ENCODE measurements at places on chromosomes 3 and 15.

DNA sequence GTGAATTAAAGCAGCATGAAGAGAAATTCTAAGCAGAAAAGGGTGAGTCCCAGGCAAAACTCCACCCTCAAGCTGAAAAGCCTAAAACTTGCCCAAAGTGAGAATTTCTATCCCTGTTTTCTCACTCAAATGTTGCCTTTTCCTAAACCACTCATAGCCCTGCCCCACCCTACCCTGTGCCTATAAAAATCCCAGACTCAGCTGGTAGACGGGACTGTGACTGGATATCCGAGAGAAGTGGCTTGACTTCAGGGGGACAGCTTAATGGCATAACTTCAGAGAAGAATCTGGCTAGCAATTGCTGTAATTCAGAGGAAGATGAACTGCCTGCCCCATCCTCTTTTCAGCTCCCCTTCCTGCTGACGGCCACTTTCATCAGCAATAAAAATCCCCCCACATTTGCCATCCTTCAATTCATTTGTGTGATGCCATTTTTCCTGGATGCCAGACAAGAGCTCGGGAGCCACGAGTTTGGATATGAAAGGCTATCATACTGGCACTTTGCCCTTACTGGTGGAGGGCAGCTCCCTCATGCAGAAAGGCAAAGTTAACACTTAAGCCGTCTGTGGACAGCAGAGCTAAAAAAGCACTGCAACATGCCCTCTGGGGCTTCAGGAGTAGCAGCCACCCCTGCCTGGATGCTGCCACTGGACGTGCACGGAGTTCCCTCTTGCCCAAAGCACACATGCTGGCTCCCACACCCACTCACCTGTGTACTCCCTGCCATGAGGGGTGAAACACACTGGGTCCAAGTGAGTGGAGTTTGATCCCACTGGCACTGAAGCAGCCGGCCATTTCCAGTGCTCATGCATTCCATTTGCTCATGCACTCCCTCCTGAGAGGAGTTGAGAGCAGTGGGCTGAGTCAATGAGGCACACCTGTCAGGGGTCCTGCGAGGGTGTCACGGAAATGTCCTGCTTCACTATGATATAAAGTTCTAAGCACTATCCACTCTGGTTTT is 670.6 kb downstream of the PLOD2 start:
- no peak for DNase-seq

DNA sequence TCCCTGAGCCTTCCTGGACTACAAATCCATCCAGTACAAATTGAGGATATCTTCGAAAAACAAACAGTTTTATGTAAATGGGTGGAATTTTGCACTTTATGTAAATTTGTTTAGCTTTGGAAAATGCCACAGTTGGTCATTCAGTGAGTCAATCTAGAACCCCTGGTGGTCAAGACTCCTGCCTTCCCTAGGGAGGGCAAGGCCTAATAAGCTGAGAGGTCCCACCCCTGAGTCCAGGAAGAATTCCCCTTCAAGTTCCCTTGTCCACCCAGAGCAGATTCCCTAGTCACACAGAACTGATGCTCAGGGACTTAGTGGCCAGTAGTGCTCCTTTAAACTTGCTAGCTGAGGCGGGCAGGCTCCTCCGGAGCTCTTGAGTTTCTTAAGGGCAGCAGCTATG is 6.1 kb upstream of the RUBCN start:
- DNase-seq = no peak

- no peak for DNase-seq
Measured at GRCh38 chr15:36911322-36911944, 188.9 kb downstream of the MEIS2 start.

- DNase-seq = no peak
Measured at GRCh38 chr3:8824238-8824637, 54.8 kb upstream of the OXTR start.

- no peak for DNase-seq
Measured at GRCh38 chr3:139607257-139608107, 67.9 kb upstream of the RBP1 start.

DNA sequence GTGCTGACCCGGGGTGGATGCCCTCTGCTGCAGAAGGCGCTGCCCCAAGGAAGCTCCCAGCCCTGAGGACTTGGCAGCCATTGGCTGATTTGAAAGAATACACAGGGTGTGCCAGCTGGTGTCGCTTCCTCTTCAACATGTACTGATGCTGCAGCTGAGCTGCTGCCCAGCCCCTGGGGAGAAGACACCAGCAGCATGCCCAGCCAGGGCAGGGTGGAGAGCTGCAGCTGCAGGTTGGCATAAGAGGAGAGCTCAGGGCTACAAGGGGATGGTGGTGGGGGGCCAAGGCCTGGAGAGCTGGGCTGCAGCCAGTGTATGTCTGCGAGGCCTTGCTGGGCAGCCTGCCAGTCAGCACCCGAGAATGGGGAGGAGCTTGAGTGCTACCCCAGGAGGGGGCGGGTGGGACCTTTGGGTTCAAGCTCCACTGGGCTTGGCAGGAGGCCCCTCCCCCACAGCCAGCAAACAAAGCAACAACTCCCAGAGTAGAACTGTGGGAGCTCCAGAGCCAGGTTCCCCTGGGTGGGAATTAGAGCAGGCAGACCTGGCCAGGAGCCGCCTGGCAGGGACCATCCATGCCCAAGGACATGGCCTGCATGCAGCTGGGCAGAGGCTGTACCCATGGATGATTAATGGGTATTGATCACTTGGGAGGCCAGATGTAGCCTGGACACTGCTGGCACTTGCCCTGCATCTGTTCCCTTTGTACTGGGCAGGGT is 9.2 kb upstream of the SEMA4B start:
- no peak for DNase-seq

DNA sequence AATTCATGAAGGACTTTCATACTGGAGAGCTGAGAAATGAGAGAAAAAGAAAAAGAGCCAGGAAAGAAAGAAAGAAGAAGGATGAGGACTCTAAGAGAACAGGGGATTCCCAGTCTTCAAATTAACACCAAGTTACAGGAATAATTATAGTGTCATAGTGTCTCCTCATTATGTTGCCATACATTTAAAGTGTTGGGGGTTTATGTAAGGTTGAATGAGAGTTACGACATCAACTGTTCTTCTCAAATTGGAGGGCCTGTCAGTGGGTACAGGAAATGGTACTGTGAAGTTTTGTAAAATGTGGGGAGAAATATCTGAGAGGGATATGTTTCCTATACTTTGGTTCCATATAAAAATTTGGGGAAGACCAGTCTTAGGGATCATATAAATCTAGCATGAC is 12.3 kb upstream of the CD200 start:
- no peak for DNase-seq

- DNase-seq = no peak
Measured at GRCh38 chr3:183489455-183490210, 61.2 kb upstream of the MCF2L2 start.
